Natural killer cell (primary cell): ENCODE measurements at places on chromosomes 1 and 21. TPM values are rescaled to one million over a fixed set of nuclear protein-coding genes. Genes with fewer than 3 reads are reported as not detected.

The FCAMR gene
- total RNA-seq: not detected

The TEX38 gene
- total RNA-seq: 0.75 TPM

DNA sequence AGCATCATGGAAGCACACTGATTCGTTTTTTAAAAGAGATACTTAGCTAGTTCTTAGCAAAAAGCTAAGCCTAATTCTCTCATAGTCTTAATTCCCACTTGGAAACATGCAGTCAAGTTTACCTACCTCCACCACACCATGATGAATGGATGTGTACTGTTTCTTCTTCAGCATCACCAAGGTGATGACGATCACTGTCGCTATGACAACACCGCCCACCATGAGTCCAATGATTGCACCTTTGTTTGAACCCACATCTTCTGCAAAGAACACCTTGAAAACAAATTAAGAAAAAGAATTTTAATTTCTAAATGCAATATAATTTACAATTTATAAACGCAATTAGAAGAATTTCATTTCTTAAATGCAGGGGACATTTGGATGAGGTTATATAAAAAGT, 156.8 kb downstream of the GABPA start:
- H3K36me3 ChIP-seq: no peaks in the 10 kb centered on the region
- H3K27ac ChIP-seq: no peak overlapping the region
- no peak overlapping the region for H3K4me3 ChIP-seq
- DNase-seq: no peak

- H3K36me3 ChIP-seq: no peaks in the 10 kb centered on the region
- H3K27ac ChIP-seq: no peak overlapping the region
- no peaks in the 10 kb centered on the region for H3K4me1 ChIP-seq
- DNase-seq: no peak
- H3K4me3 ChIP-seq: no peak overlapping the region
Measured at GRCh38 chr1:88472298-88472697, 211.8 kb upstream of the PKN2 start.

GRCh38 chr1:118219438-118219837, 34.4 kb upstream of the SPAG17 start:
- H3K4me1 ChIP-seq: no peaks in the 10 kb centered on the region
- no peaks in the 10 kb centered on the region for H3K36me3 ChIP-seq
- H3K27me3 ChIP-seq: no peaks in the 10 kb centered on the region
- no peak for DNase-seq
- H3K27ac ChIP-seq: no peak overlapping the region

- no peak for DNase-seq
- no peaks in the 10 kb centered on the region for H3K4me1 ChIP-seq
- H3K36me3 ChIP-seq: no peaks in the 10 kb centered on the region
- no peak overlapping the region for H3K27ac ChIP-seq
- no peak overlapping the region for H3K4me3 ChIP-seq
Measured at GRCh38 chr1:199546323-199546722, 481.2 kb upstream of the NR5A2 start.
